ENCODE measurements at places on chromosomes 1 and 21.

DNA sequence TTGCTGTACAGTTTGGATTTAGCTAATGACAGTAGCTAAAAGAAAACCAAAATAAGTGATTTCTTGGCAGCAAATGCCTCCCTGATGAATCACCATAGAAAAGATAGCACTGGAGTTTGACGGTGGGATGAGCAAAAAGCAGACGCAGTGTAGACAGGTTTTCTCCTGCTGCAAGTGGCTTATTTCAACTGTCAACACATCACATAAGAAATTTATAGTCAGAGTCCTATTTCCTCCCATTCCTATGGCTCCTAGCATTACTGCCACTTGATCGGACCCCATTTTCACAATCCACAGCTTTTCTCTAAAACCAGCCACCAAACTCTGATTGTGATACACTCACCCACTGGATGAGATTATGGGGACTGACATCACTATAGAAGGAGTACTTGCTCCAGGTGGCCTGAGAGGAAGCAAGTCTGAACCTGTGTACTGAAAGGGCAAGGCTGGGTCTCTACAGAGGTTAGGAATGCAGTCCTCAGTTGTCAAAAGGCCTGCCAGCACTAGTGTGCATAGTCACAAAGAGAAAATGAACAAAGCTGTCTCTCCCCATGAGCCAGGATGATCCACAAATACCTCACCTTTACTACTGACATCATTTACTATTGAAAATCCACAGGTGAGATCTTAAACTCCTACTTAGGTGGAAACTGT lies 359.8 kb downstream of the LTN1 start:
- no peak for DNase-seq

DNA sequence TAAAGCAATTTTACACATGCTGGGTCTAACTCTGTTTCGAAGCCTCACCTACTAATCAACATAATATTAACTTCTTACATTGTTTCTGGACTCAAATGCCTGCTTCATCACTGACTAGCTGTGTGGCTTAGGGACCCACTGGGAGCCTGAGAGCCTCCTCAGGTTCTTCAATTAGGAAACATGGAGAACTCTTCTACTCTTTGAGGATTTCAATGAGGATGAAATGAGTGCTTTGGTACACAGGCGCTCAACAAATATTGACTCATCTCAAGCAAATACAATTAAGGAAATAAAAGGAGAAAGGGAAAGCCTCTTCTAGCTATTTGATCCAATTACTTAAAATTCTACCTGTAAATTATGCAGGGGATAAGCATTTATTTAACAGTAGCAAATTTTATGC lies 84.4 kb upstream of the JAK1 start:
- no peak for DNase-seq

GRCh38 chr1:35377555-35377954 lies 109.0 kb downstream of the ZMYM4 start:
- DNase-seq = no peak

DNA sequence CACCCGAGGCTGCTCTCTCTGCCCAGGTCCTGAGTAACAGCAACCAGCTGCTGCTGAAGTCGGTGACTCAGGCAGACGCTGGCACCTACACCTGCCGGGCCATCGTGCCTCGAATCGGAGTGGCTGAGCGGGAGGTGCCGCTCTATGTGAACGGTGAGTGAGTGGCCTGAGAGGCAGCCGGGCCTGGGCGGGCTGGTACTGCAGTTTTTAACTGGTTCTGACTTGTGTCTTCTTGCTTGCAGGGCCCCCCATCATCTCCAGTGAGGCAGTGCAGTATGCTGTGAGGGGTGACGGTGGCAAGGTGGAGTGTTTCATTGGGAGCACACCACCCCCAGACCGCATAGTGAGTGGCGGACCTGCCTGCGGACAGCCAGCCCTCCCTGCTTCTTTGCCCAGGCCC lies 91.2 kb upstream of the CD1D start:
- DNase-seq = no peak

DNA sequence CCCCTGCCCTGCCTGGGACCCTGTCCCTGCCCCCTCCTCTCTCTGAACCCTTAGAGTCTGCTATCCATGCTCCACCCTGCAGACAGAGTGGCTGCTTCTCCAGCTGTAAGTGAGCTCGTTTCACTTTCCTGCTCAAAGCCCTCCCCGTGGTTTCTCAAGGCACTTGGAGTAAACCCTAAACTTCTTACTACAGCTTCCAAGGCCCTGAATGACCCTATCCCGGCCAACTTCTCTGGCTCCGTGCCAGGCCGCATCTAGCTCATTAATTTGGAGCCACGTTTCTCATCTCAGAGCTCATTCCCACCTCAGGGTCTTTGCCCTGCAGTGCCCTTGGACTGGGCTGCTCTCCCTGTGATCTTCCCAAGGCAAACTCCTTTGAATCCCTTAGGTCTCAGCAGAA lies 235.1 kb upstream of the RUNX1 start:
- peak; percentile 24 for DNase-seq

DNA sequence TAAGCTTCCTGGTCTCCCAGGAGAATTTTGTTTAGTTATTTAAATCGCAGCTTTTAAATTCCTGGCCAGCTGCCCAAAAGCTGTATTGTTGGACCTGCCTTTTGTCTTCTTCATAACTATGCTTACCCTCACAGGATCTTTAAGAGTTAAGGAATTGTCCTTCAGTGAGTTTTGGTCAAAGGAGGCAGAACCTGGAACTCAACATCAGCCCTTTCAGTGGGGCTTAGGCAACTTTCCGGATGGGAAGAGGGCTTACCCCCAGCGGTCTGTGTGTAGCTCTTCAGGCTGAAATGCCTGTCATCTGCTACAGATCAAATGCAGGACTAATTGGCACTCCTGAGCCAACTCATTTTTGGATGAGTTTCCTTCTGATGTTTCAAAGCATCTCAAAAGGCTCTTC lies 402.6 kb downstream of the SIPA1L2 start:
- DNase-seq = no peak

DNA sequence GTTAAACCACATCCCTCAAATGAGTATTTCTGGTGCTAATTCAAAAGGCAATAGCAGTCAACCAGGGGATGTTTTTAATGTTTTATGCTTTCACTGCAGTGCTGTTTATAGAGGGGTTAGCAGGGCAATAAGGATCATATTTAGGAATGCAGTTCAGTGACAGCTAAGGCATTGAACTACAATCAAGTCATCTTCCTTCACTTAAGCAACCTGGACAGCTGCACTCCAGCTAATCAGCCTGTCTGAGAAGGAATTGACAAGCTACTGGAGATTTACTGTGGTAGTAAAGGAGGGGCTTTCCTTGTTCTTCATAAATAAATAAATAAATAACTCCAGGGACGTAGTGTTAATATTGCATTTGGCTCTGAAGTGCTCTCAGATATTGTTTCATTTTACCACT lies 93.9 kb downstream of the DAB1 start:
- no peak for DNase-seq

- no peak for DNase-seq
Observed at GRCh38 chr1:209777587-209777986, 6.8 kb downstream of the C1orf74 start.

GRCh38 chr1:210340841-210341240 lies 12.1 kb downstream of the HHAT start:
- no peak for DNase-seq

- DNase-seq = no peak
Observed at GRCh38 chr1:205345761-205346160, 11.0 kb downstream of the KLHDC8A start.

GRCh38 chr1:119882132-119883049 lies 13.9 kb downstream of the ADAM30 start:
- DNase-seq = no peak

DNA sequence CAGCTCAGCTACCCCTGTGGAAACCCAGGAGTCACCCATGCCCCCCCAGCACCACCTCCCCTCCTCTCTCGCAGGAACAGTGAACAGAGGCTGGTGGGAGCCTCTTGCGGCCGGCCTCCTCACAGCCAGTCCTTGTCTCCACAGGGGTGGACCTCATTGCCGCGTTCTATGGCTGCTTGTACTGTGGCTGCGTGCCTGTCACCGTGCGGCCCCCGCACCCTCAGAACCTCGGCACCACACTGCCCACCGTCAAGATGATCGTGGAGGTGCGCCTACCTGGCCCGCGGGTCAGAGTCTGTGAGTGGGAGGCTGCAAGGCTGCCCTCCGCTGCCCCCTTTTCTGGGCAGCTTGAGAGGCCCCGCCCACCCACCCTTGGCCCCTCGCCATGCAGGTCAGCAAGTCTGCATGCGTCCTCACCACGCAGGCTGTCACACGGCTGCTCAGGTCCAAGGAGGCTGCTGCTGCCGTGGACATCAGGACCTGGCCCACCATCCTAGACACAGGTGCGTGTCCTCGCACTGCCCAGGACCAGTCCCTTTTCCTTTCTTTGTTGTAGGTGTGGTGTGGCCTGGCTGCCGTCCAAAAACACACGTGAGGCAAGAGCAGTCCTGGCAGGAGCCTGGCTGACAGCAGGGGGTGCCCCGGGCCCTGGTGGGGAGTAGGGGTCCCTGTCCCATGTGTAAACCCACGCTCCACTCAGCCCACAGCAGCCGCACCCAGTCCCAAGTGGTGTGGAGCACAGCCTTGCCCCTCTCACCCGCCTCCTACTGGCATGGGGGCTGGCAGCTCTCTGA lies 50.3 kb downstream of the S100B start:
- DNase-seq = no peak

DNA sequence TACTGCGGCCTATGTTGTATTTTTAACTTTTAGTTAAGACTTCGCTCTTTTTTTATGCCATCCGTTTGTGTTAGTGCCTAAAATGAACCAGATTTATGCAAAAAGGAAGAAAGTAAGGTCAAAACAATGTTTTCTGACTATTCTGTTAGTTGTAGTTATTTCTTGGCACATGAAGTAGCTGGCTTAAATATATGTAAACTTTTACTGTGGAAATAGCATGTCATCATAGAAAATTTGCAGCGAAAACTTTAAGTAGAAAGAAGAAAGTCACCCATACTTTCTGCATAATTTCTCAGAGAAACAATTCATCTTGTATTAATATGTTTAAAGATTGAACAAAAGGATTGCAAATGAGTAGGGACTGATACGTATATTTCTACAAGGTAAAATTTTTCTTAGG lies 106.4 kb downstream of the NEK7 start:
- no peak for DNase-seq

GRCh38 chr1:235767795-235768194 lies 98.9 kb downstream of the LYST start:
- DNase-seq = no peak

GRCh38 chr1:155247667-155248553 lies 7.4 kb downstream of the ENTREP3 start:
- DNase-seq = no peak

GRCh38 chr1:218930472-218931241 lies 243.0 kb upstream of the LYPLAL1 start:
- no peak for DNase-seq

DNA sequence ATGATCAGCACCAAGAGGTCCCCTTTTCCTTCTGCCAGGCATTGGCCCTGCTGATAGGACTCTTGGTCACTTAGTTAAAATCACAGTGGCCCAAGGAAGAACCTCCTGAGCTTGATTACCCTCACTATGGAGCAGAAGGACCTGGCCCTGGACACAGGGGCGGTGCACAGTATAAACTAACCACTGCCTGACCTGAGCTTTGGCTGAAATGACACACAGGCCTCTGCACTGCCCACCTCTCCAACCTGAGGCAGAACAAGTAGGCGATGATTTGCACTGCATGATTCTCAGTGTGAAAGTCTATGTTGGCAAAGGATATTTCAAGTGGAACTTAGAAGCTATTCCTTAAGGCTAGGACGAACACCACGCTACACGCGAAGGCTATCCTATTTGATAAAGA lies 48.5 kb downstream of the CAPN2 start:
- no peak for DNase-seq
